ENCODE measurements at places on chromosomes 12 and 14. TPM values are rescaled to one million over a fixed set of nuclear protein-coding genes. Genes with fewer than 3 reads are reported as not detected.

The SELPLG gene
- 6.1 TPM for total RNA-seq

The OLR1 gene
- total RNA-seq = not detected

GRCh38 chr12:113420996-113421595 is 1.1 kb upstream of the SDSL start:
- no peak for DNase-seq

DNA sequence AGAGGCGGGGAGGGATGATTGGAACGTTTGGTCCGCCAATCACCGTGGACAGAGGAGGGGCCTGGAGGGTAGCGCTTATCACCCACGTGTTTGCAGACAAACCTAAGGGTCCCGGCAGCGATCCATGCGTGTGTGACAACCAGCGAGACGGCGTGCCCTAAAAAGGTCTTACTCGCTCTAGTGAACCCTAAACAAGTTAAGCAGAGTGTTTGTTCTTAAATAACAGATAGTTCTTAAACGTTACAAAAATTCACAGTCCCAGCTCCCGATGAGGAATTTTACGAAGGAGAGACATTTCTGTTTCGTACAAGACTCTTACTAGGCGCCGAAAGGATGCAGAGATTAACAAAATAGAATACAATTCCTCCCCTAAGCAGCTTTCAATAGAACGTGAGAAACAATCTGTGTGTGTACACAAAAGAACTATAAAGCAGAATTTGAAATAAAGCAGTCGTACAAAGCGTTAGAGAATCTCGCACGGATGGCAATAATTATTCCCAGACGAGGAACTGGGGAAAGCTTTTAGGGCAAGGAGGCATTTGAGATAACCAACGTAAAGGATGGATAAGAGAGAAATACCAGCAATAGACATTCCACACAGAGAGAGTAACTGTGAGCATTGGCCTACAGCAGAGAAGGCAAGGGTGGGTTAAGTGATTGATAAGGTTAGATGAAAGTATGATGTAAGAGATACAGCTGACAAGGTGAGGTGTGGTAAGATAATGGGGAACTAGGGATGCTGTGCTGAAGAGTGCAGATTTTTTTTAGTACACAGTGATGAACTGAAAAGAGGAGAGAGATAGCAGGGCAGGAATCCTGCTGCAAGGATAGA is 831 bp upstream of the RPS6KA5 start:
- no peak for DNase-seq

DNA sequence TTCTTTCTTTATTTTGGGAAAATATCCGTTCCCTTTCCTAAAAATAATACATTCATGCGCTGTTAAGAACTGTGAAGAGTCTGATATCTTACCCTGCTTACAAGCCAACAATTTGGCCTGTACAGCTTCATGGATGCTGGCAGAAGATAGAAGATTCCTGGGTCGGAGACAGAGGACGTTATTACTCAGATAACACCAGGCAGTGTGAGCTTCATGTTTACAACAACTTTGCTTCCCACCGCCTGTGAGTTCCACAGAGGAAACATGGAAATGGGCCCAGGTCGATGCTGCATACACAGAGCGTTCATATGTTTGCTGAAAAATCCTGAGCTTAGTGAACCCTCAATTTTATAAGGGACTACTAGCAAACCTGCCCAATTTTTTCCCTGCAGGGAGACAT is 705.6 kb upstream of the SEL1L start:
- no peak for DNase-seq

DNA sequence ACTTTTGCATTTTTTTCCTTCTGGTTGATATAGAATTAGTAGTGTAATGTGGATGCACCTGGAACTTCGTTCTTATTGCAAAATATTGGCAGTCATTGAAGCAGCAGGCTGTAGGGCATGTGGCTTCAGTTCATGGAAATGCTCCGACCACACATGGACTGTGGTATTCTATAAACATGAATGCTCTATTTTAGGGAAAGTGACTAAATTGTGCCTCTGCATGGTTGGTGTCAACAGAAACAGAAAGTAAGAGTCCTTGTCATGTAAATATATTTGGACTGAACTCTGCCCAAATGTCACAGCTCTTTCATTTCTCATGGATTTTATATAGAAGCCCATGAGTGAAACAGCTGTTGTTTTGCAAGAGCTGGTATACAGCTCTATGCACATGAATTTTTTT is 917.0 kb downstream of the LRFN5 start:
- DNase-seq = no peak

DNA sequence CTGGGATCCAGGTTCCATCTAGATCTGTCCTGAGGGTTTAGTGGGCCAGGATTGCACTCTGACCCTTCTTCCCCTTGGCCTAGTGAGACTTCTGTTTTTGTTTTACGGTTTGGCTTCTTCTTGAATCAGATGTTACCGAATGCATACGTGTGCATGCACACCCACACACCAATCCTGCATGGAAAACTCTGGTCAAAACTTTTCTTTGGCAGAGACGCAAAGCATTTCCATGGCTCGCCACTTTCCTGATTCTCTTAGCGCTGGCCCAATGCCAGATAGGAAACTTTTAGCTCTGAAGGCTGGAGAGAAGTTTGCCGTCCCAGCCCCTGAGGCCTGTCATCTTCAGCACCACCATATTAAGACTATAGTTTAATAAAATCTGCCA is 67.4 kb upstream of the ACTN1 start:
- peak; percentile 83 for DNase-seq

DNA sequence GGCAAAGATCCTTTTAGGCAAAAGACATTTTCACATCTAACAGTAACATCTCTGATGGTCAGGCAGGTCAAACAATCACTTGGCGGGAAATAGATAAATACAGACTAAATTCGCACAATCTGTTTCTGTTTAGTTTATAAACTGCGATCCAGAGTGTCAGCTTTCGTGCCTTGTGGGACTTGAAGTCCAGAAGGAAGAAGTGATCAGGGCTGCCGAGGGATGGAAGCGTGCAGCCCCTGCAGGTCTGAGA is 245 bp upstream of the BRMS1L start:
- DNase-seq = no peak

- DNase-seq = no peak
These were observed 1300.5 kb downstream of the TMEM121 start for GRCh38 chr14:106826833-106827369.

DNA sequence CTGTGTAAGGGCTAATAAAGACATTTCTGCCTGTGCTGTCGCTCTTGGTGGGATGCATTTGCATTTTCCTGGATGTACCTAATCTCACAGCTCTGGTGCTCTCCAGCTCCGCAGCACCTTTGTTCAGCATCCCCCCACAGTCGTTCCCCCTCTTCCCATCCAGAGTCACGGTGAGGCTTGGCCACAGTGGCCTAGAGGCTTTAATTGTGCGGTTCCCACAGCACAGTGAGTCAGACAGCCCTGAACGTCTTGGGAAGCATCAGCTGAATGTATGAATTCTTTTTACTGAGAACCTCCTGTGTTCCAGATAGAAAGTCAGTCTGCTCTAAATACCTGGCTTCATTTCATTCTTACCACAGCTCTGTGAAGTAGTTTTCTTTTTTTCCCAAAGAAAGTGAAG is 28.7 kb downstream of the MLXIP start:
- peak; percentile 50 for DNase-seq

DNA sequence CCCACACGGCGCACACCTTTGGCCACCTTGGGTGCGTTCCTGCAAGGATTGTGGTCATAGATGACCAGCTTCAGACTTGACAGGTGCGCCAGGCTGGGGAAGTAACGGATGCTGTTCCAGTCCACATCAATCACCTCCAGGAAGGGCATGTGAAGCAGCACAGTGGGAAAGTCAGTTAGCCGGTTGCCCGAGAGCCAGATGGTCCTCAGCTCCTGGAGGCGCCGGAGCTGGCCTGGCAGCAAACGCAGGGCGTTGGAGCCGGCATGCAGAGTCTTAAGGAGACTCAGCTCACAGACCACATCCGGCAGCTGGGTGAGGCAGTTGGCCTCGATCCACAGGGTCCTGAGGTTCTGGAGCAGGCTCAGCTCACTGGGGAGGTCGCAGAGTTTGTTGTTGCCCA is 581 bp downstream of the LRRC10 start:
- no peak for DNase-seq

All from sigmoid colon (tissue), 7 donors.